ENCODE measurements at places on chromosomes 1 and 21. TPM values are rescaled to one million over a fixed set of nuclear protein-coding genes. Genes with fewer than 3 reads are reported as not detected.

- peak; percentile 20 for DNase-seq
These were observed 49.8 kb upstream of the SCAF4 start for GRCh38 chr21:31781737-31782136.

Gene VPS45
- total RNA-seq = 19.1 TPM

DNA sequence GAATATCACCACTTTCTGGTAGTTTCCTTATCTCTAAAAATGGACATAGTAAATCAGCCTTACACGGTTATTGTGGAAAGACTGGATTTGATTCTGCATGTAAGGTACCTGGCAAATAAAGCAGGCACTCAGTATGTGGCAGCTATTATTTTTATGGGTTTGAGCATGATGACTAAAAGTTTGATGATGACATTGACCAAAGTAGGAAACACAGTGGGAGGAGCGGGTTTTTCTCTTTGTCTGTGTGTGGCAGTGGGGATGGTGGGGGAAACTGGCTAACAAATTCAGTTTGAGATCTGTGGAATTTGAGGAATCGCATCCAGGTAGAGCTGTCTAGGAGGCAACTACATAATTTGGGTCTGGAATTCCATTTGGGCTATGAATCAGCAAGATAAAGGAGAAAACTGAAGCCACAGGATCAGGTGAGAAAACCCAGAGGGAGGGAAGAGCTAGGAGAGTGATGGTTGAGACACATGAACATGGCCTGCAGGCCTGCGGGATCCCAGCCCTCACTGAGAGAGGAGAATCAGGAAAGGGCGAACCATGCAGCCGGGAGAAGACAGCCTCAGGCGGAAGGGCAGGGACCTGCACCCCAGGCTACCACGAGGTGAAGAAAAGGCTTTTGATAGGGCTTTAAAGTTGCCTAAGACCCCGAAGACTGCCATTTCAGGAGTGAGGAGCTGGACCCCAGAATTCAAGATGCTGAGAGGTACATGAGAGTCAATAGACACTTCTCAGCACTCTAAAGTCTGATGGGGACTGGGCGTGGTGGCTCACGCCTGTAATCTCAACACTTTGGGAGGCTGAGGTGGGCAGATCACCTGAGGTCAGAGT lies 52.2 kb downstream of the MEF2D start:
- no peak for DNase-seq

- no peak for DNase-seq
These were observed 1.4 kb downstream of the NCAM2 start for GRCh38 chr21:20999659-21000058.

DNA sequence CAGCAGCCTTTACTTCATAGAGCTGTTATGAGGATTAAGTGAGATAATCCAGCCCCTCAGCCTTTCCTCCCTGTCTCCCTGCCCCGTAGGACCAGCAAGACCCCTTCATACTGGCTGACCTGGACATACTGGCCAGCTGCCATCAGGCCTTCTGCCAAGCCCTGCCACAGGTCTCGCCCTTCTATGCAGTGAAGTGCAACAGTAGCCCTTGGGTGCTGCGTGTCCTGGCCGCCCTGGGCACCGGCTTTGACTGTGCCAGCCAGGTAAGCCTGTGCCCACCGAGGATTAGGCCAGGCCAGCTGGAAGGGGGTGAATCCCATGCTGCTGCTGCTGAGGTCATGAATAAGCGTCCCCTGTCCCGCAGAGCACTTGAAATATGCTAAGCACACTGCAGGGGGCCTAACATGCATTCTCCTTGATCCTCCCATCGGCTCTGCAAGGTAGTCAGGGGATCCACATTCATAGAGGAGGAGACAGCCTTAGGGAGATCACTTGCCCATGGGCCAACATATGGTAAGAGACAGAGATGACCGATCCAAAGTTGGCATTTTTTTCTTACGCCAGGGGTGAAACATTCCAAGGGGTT lies 73.3 kb upstream of the TINAGL1 start:
- DNase-seq = no peak

- no peak for DNase-seq
These were observed 70.4 kb upstream of the LYST start for GRCh38 chr1:235937123-235937522.

Gene TNN
- not detected for total RNA-seq
